Activated T-cell treated with anti-CD3 and anti-CD28 coated beads, Interleukin-2, amount 50 U/mL, for 72 hours (primary cell): ENCODE measurements at places on chromosomes 2 and 18. TPM values are rescaled to one million over a fixed set of nuclear protein-coding genes. Genes with fewer than 3 reads are reported as not detected.

- peaks cover 2% of the 10 kb centered on the region for H3K36me3 ChIP-seq
- H3K27me3 ChIP-seq = peaks cover 30% of the 10 kb centered on the region
- DNase-seq = no peak
Measured at GRCh38 chr2:20060106-20060505, 8.7 kb upstream of the LAPTM4A start.

- no peaks in the 10 kb centered on the region for H3K27me3 ChIP-seq
- no peaks in the 10 kb centered on the region for H3K36me3 ChIP-seq
- no peaks in the 10 kb centered on the region for H3K4me1 ChIP-seq
- no peak overlapping the region for H3K27ac ChIP-seq
- no peak overlapping the region for H3K4me3 ChIP-seq
Measured at GRCh38 chr2:137348301-137348700, 583.0 kb downstream of the THSD7B start.

GRCh38 chr18:12630136-12630535, 27.8 kb downstream of the SPIRE1 start:
- no peaks in the 10 kb centered on the region for H3K27me3 ChIP-seq
- H3K27ac ChIP-seq = no peak overlapping the region
- H3K4me1 ChIP-seq = peaks cover 6% of the 10 kb centered on the region
- no peak for DNase-seq

The RBM43 gene
- 5.2 TPM for total RNA-seq

- no peak overlapping the region for H3K4me3 ChIP-seq
- DNase-seq = no peak
- H3K27me3 ChIP-seq = peaks cover 42% of the 10 kb centered on the region
- no peaks in the 10 kb centered on the region for H3K36me3 ChIP-seq
- no peaks in the 10 kb centered on the region for H3K4me1 ChIP-seq
Measured at GRCh38 chr2:19377717-19378116, 19.3 kb upstream of the OSR1 start.

- H3K27me3 ChIP-seq = no peaks in the 10 kb centered on the region
- H3K36me3 ChIP-seq = no peaks in the 10 kb centered on the region
- H3K27ac ChIP-seq = no peak overlapping the region
- peaks cover 9% of the 10 kb centered on the region for H3K4me1 ChIP-seq
Measured at GRCh38 chr18:27382567-27383216, 197.6 kb upstream of the CHST9 start.

DNA sequence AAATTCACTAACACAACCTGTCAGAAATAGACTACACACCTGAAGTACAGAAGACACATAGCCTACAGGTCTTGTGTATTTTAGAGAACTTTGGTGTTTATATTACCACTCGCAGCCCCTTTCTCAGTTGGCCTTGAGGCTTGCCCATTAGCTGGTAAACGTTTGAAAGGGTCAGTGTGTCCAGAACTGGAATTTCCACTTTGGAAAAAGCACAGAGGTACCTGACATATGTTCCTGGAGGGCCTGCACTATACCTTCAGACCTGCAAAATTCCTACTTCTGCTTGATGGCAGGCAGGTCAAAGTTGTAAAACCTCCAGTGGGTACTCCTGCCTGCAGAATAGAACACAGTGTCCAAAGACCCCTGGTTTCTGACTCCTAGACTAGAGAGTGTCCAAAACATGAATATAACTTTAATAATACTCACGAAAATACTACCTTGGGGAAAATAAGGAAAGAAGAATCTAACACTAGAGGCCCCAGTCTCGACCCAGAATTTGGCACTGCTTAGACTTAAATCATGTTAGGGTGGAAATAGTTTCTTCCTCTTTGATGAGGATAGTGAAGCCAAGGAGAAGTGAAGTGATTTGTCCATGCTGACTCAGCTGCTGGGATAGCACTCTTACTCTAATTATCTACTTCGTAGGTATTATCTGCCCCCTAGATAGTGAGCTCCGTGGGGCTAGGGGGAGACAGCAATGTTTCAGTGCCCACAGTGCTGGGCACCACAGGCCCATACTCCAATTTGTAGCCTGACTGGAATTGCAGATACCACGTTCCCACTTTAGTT, 2.8 kb downstream of the KCTD1 start:
- H3K27me3 ChIP-seq = peaks cover 7% of the 10 kb centered on the region
- H3K36me3 ChIP-seq = no peaks in the 10 kb centered on the region
- no peak overlapping the region for H3K4me3 ChIP-seq

- H3K4me3 ChIP-seq = no peak overlapping the region
- peaks cover 24% of the 10 kb centered on the region for H3K27me3 ChIP-seq
- no peak overlapping the region for H3K27ac ChIP-seq
- DNase-seq = no peak
- no peaks in the 10 kb centered on the region for H3K4me1 ChIP-seq
Measured at GRCh38 chr2:45096996-45097395, 87.7 kb upstream of the SIX2 start.
